NCI-H2029 (cell line): ENCODE measurements at places on chromosomes 11 and 22.

GRCh38 chr11:130192845-130193267 lies 33.3 kb downstream of the ST14 start:
- no peak for DNase-seq

- DNase-seq, result no peak
Observed at GRCh38 chr11:116910378-116910777, 73.0 kb upstream of the APOA1 start.

GRCh38 chr11:46916286-46917108 lies 1.9 kb downstream of the LRP4 start:
- DNase-seq, result no peak

DNA sequence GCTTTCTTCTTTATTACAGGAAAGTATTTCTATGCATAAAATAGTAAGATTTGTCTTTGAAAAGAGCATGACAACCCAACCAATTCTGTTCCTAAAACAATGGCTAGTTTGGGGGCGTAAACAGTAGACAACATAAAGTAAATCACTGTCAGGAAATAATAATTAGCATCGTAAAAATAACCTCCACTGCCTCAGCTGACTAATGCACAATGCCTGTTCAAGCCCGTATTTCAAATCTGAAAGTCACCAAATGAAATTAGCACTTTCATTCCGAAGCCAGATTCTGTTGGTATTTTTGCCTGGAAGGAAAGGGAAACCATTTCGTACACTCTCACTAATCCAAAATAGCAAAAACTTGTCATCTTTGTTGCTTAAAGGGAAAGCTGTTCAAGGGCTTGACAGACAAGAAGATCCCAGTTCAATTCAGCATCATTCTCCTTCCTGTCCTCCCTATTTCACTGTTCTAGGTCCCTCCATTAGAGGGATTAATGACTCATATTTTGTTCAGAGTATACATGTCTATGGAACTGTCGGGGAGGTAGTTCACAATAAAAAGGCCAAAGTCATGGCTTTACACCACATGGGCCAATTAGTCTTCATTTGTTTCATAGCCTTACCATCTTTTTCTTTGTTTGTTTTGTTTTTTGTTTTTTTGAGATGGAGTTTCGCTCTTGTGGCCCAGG lies 154.7 kb downstream of the CADM1 start:
- no peak for DNase-seq

DNA sequence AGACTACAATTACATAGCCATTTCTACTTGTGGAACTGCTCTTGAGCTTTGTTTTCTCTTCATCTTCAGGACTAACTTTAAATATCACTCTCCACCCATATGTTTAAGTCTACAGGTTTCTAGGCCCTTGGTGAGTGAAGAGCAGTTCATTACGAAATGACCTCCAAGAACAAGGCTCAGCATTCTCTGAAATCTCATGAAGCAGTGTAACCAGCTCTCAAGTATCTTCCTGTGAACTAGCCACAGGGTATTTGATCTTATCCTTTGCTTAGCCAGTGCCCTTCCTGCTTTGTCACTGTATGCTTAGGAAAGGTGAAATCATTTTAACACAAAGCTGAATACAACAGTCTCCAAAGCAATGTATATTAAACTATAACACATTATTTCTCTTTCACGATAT lies 20.4 kb upstream of the LYVE1 start:
- no peak for DNase-seq
